ENCODE measurements at places on chromosomes 1 and 21. TPM values are rescaled to one million over a fixed set of nuclear protein-coding genes. Genes with fewer than 3 reads are reported as not detected.

- H3K27me3 ChIP-seq = no peaks in the 10 kb centered on the region
- H3K27ac ChIP-seq = no peak overlapping the region
- no peak for DNase-seq
- no peaks in the 10 kb centered on the region for H3K4me1 ChIP-seq
- H3K36me3 ChIP-seq = no peaks in the 10 kb centered on the region
Observed at GRCh38 chr1:118483245-118484006, 298.4 kb upstream of the SPAG17 start.

DNA sequence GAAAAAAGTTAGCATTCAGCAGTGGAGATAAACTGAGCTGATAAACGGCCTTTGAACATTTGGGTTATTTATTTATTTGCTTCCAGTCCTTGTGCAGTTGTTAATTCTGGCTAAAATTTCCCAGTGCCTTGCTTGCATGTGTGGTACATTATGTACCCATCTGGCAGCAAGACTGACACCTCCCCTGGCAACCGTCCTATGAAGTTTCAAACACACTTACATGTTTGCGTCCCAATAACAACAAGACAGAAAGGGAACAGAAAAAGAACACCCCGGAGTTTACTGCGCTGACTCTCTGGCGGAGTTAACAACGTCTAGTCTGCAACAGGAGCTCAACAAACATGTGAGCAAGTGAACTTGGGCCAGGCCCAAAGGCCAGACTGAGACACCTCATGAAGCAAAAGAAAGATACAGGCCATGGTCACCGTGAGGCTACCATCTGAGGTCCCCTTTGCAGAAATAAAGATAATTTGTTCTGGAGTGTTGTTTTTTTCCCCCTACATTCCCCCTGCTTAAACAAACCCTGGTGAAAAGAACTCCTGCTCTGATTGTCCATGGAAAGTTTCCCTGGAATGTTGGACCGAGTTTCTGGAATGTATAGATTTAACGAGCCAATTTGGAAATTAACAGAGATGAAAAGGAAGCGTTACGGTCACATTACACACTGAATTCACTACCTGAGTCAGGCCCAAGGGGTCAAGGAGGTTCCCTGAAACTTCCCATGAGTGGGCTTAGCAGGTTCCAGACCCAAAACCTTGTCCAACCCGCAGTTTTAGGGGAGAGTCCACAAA is 33.4 kb downstream of the TRABD2B start:
- H3K4me3 ChIP-seq = no peak overlapping the region
- peaks cover 9% of the 10 kb centered on the region for H3K4me1 ChIP-seq
- H3K36me3 ChIP-seq = no peaks in the 10 kb centered on the region
- DNase-seq = no peak

SLFNL1 gene
- 1.0 TPM for total RNA-seq

RAB42 gene
- 4.3 TPM for total RNA-seq
